ENCODE measurements at places on chromosomes 2 and 18.

DNA sequence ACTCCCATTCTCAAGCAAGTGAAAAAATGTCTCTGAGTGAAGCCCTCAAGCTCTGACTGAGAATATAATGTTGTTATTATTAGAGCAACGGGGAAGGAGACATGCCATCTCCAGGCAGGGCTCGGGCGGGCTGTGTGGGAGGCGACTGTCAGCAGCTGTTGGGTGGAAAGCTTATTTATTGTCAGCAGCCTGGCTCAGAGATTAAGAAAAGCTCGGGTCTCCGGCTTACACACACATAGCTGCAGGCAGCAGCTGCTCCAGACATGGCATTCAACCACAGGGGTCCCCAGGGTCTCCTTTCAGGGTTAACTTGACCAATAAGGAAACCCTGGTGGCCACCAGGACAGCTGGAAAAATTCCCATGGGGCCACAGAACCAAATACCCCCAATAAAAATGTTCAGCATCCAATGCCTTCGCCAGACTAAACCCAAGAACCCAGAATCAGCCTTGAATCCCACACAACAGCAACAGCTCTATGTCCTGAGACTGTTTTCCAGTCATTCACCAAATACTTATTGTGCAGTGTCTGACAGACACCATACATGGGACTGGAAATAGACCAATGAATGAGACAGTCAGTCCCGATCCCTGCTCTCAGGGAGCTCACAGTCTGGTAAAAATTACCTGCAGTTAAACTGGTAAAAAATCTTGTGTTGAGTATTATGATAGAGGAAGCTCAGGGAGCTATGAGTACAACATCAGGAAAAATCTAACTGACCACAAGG, 70.5 kb upstream of the RTN4 start:
- DNase-seq: no peak

GRCh38 chr2:167005096-167005495, 116.8 kb downstream of the XIRP2 start:
- DNase-seq: no peak

- no peak for DNase-seq
Measured at GRCh38 chr2:111898703-111899514, 502 bp downstream of the MERTK start.

DNA sequence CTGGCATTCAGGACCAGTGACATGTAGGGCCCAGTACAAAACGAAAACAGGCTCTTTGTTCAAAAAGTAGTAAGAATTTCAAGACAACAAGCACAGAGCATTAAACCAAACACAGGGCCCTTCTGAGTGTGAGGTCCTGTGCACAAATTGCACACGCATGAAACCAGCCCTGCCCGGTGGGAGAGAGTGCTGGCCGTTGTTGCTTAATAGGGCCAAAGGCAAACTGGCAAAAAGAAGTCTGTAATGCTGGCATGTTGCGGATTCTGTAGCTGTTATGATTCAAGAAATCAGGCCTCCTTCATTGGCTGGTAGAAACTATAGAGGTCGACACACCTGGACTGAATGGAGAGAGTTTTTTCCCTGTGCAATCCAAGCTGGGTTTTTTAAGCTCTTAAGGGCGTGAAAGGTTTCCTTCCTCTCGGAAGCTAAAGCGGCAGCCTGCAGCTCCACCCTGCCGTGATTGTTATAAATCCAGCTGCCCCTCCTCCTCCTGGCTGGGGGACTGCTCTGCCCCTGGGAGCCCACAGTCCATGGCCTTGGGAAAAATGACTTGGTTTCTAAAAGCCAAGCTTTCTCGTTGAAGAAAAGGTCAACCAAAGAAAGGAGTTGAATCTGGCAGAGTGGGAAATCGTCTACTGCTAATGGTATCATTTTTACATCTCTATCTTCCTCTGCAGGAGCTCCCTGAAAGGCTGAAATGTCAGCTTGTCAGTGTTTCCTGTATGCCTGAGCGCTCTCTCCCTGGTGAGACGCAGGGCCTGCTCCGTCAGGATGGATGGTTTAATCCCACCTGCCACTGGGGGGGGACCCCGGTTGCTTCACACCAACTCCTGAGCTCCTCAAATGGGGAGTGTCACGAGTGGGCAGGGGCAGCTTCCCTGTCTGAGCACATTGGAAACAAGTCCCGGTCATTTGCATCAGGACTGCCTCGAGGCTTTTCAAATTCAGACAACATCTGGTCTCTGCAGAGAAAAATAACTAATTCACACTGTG, 143.6 kb downstream of the ALPK2 start:
- no peak for DNase-seq

GRCh38 chr2:105771836-105772235, 27.1 kb downstream of the NCK2 start:
- no peak for DNase-seq

GRCh38 chr2:134675314-134675713, 43.5 kb downstream of the TMEM163 start:
- DNase-seq: no peak

DNA sequence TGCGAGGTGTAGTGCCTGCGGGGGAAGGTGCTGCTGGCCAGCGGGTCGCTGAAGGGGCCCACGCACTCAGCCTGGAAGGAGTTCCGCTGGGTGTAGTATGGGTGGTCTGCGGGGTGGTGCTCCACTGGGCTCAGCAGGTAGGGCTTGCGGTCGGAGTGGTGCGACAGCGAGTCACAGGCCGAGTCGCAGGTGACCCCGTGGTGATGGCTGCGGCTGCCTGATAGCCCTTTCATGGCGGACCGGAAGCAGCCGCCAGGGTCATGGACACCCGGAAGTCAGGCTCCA, 429.8 kb downstream of the TGIF1 start:
- DNase-seq: no peak

All from stimulated activated CD8-positive, alpha-beta memory T cell treated with anti-CD3 and anti-CD28 coated beads, Interleukin-7, amount 100 ng/mL, for 48 hours (primary cell).